ENCODE measurements at places on chromosomes 5 and 9. TPM values are rescaled to one million over a fixed set of nuclear protein-coding genes. Genes with fewer than 3 reads are reported as not detected.

- DNase-seq: no peak
Observed at GRCh38 chr9:9341203-9341602, 1271.6 kb downstream of the PTPRD start.

GRCh38 chr9:93658184-93658925 lies 82.0 kb downstream of the PHF2 start:
- no peak for DNase-seq

DNA sequence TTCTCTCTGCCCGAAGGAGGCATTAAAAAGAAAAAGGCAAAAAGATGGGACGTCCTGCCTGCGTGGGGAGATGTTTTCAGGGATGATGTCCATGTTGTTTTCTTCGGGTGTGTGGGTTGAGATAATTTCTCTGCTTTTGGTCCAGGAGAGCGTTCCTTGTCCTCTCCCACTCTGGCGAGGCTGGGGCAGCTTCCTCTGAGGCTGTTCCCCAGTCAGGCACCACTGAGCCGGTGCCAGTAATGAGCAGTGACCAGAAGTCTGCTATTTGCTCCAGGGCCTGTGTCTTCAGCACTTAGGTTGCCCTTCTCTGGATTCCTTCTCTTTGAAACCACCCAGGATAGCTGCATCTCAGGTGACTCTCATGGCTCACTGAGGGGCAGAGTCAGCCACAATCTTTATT lies 71.5 kb downstream of the ACER2 start:
- no peak for DNase-seq

FGF18 gene
- total RNA-seq: not detected

GRCh38 chr9:23341346-23341745 lies 484.7 kb downstream of the ELAVL2 start:
- no peak for DNase-seq

- peak; percentile 55 for DNase-seq
Observed at GRCh38 chr5:93884254-93884653, 142.9 kb upstream of the POU5F2 start.

GRCh38 chr5:106408570-106408969 lies 1262.2 kb downstream of the EFNA5 start:
- DNase-seq: peak; percentile 23

ZDHHC12 gene
- 86.1 TPM for total RNA-seq

MYOZ3 gene
- total RNA-seq: not detected

DNA sequence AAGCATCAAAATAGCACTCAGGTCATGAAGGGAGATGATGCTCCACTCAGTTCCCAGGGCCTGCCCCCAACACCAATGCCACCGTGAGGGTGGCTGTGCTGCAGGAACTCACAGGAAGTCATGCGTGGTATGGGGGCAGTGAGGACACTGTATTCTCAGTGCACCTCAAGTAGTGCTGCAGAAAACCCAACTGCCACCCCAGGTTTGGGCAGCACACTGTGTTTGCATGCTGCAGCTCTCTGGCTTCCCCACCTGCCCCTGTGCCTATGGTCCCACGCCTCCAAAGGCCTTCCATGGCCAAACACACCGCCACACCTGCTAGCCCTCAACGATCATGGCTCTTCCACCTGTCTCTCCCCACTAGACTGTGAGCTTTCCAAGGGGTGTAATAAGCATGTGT lies 14.3 kb downstream of the LHFPL2 start:
- no peak for DNase-seq

ELL2 gene
- 72.2 TPM for total RNA-seq

DNA sequence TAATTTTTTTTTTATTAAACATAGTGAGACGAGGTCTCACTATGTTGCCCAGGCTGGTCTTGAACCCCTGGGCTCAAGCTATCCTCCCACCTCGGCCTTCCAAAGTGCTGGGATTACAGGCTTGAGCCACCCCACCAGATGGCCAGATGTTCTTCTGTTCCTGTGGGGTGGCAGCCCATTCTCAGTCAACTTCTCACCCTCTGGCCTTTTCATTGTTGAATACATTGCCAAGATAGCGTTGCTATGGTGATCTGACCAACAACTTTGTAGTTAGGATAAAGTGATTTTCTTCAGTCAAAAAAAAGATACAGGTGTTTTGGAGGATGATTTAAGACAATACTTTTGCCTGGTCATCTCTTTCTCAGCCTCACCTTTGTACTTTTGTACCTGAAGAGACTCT lies 109.1 kb downstream of the EGFLAM start:
- DNase-seq: no peak

- DNase-seq: peak; percentile 91
Observed at GRCh38 chr5:32713770-32714381, 2.8 kb downstream of the NPR3 start.

- no peak for DNase-seq
Observed at GRCh38 chr5:178788381-178789085, 58.1 kb upstream of the ZNF354A start.

- peak; percentile 86 for DNase-seq
Observed at GRCh38 chr9:122810306-122810946, 10.5 kb downstream of the OR1K1 start.

DNA sequence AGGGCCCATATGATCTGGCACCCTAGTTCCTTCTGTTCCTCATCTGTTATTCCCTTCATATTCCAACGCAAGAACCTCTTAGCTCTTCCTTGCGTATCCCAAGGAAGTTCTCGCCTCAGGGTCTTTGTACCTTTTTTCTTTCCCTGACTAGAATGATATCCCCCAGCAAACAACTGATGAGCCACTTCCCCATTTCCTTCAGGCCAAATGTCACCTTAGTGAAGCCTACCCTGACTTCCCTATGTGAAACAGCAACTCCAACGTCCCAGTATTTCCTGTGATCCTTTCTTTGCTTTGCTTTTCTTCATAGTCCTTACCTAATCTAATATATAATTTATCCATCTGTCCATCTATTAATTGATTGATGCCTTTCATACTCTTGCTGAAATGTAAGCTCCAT lies 47.9 kb downstream of the ERCC8 start:
- no peak for DNase-seq

ARL10 gene
- total RNA-seq: 0.15 TPM

DNA sequence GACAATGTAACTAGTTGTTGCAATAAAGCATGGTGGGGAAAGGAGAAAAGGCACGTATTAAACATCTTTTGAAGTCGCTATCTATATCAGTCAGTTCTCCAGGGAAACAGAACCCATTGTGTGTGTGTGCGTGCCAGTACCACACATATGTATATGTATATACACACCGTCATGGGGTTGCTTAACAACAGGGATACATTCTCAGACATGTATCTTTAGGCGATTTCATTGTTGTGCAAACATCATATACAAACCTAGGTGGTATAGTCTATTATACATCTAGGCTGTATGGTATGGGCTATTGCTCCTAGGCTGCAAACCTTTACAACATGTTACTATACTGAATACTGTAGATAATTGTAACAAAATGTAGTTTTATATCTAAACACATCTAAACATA lies 2.3 kb downstream of the CDKN2B-AS1 start:
- DNase-seq: no peak

GRCh38 chr5:163473635-163474243 lies 13.3 kb downstream of the HMMR start:
- DNase-seq: peak; percentile 48

DNA sequence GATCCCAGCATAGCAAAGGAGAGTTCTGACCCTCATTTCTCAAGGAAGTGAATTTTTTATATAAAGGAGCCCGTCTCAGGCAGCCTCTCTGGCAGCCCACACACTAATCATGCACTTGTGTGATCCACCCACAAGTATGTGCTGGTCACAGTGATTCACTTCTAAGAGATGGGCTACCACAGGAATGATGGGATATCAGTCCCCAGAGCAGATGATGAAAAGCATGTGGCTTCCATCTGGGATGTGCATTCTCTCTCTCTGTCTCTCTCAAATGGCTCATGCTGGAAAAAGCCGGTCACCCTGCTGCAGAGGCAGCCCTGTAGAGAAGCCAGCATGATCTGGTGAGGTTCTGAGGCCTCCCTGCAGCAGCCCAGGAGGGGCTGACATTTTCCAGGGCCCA lies 74.2 kb upstream of the ADCY2 start:
- no peak for DNase-seq

DNA sequence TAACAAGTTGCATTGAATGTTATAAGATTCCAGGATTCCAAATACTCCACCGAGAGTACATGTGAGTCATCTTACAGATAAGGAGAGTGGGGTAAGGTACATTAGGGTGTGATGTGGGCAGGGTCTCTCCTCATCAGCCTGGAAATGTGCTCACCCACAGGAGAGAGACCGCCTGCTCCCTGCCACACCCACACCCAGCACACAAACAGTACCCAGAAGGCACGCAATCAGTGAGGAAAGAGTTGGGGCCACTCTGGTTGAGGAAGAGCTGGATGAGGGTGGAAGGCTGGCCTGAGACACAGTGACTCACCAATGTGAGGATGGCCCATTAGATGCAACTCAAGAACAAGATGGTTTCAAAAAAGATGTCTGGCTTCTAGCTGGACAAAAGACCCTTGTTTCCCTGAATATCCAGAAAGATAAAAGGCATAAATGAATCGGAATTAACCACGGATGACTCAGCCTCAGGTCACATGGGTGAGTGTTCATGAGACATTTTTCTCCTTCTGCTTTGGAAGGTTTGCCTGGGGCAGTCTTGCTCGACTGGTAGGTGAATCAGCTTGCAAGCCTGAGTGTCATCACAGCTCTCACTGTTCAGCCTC lies 51.1 kb upstream of the LHFPL2 start:
- DNase-seq: peak; percentile 97

- no peak for DNase-seq
Observed at GRCh38 chr5:179275941-179276837, 69.1 kb downstream of the ADAMTS2 start.

PCDH12 gene
- total RNA-seq: 0.15 TPM

PCDHGA1 gene
- 0.06 TPM for total RNA-seq

RNF14 gene
- total RNA-seq: 32.1 TPM

SH2D3C gene
- total RNA-seq: 0.26 TPM

DNA sequence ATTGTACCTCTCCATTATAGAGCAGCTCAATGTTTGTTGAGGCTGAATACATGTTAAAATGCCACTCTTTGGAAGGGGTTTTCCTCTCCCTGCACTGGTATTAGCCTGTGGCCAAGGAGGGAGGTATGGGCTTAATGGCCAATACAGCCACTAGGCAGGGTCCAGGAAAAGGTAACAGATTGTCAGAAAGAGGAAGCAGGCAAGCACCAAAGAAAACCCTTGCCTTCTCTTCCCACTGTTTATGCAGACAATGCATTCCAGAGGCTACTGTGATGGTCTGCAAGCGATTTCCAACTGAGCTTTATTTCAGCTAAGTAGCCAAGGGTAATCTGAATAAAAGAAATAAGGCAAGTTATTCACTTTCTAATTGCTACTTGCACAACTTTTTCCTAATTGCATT lies 95.3 kb upstream of the SLC27A6 start:
- no peak for DNase-seq

GRCh38 chr9:131402738-131403492 lies 9.0 kb downstream of the PRRC2B start:
- peak; percentile 72 for DNase-seq

- no peak for DNase-seq
Observed at GRCh38 chr9:88579050-88579715, 44.2 kb downstream of the NXNL2 start.

GRCh38 chr9:136882109-136882946 lies 4.0 kb upstream of the TRAF2 start:
- DNase-seq: peak; percentile 64

POU5F2 gene
- 0.66 TPM for total RNA-seq

DNA sequence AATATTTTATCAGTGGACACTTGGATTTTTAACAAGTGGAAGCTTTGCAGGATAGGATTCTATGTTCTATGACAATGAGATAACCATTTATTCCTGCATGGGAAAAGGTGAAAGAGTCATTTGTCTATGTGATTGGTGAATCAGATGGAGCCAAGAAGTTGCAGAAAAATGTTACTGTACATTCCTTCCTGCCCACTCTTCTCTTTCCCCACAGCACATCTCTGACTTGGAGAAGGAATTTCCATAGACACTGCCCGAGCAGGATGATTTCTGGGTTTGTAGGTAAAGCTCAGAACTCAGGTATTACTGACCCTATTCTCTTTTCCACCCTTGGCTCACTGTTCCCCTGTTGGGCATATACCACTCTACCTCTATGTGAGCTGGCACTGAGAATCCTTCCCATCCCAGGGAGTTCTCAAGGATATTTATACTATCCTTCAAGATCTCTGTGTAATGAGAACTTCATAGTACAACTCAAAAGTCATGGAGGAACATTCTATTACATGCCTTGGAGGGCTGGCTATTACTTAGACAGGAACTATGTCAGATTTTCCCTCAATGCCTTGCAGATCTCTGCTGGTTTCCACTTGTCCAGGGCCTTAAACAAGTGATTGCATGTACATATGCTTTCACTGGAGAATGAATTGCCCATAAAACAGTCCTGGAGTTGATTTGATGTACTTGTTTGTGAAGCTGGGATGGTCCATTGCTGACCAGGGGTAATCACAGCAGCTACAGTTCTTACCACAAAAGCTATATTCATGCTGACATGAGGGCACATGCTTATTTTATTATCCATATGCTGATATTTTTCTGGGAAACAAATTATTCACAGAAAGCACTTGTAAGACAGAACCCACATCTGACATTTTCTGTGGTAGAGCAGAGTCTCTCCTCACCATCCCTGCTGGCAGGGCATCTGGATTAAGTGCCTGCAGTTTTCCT lies 24.1 kb downstream of the SLC1A3 start:
- no peak for DNase-seq

DNA sequence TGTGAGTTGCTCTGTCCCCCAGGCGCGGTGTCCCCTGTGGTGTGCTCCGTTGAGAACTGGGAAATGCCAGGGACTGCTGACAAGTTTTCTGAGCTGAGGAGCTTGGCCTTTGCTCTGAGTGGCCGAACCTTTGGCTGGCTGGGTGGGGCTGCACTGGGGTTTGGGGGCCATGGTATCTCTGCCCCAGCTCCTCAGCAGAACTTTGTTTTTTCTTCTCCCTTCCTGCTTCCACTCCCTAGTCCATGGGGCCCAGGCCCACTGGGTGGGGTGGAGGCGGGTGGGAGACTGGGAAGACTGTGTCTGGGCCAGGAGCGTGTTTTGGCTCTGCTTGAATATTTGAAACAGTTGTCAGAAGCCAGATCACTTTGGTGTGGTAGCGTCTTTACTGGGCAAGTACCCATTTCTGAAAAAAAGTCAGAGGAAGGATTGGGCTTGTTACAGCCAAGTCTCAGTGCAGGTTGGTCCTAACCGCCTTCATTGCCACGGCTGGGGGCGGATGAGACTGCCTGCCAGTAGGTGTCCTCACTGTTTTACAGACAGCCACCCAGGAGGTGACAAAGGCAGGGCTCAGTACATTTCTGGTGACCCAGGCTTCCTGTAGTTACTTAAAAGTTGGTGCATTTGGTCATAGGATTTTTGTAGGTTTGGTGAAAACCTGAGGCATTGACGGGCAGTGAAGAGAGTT lies 92.7 kb downstream of the DAB2IP start:
- DNase-seq: peak; percentile 60

DNA sequence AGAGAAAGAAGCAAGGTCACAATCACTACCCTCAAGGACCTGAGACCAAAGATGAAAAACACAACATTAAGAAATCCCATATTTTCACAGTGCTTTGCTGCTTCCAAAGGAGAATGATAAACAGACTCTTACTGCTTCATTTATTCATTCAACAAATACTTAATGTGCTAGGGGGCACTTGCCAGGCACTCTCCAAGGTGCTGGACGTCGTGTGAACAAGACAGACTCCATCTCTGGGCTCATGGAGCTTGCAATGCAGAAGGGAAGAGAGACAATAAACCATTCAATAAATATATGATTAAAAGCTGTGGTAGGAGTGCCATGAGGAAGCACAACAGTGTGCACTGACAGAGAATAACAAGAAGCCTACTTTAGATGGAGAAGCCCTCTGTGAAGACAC lies 327.7 kb downstream of the CDK5RAP2 start:
- DNase-seq: no peak
